Right atrium auricular region (tissue), 2 donors: ENCODE measurements at places on chromosomes 1 and 21.

DNA sequence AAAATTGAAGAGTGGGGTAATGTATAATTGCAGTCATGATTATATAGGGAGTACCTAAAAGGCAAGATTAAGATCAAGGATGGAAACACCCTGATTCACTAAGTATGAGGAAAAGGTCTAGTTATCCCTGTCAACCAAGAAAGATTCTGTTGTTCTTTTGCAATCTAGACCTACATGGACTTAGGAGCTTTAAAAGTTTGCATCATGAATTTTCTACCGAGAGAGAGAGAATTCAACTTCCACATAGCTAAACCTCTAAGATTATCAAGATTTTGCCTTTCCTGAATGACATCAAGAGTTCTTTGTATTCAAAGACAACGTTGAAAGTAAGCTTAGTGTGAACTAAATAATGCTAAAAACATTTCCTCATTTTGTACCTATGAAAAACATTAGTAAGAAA lies 78.8 kb upstream of the RBM34 start:
- no peak for DNase-seq

GRCh38 chr1:156656806-156657740 lies 15.2 kb downstream of the BCAN start:
- DNase-seq, result peak; percentile 85

DNA sequence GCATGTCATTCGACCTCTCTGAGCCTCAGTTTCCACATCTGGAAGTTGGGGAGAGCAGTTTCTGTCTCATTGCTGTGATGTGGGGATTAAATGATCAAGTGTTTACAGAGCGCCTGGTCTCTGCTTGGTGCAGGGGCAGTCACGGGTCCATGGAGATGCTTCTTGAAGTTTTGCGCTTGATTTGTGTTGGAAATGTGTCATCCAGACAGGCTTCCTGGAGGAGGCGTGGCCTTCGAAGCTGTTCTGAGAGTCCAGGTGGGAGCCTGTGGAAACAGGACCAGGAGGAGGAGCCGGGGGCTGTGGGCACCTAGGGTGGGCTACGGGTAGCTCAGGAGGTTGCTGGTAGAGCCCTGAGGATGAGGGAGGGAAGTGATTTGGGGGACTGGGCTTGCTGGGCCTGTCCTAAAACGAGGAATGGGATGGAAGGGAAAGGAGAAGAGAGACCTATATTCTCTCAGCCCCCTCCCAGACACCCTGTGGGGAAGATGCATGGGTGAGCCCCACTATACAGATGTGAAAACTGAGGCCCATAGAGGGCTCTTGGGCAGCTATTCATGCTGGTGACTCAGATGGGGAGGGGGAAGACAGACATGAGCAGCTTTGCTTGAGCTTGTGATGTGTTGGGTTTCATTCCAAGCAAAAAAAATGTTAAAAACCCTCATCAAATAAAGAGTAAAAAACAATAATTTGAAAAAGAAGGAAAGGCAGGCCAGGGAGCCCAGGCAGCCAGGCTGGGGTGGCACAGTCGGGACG lies 107.2 kb upstream of the WNT4 start:
- no peak for DNase-seq

DNA sequence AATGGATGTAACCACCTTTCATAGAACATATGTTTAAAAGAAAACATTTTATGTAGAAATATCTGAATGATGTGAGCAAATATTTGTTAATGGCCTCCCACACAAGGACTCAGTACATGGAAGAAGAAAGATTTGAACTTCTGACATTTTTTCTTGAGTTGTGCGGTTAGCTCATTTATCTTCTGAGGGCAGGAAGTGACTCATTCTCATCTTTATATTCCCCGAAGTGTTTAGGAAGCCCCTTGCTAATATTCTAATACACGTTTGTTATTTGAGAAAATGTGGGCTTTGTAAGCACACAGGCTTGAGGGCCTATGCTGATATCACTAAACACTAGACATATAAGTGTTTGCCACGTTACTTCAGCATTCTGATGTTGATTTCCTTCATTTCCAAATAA lies 392.5 kb upstream of the PTBP2 start:
- no peak for DNase-seq

DNA sequence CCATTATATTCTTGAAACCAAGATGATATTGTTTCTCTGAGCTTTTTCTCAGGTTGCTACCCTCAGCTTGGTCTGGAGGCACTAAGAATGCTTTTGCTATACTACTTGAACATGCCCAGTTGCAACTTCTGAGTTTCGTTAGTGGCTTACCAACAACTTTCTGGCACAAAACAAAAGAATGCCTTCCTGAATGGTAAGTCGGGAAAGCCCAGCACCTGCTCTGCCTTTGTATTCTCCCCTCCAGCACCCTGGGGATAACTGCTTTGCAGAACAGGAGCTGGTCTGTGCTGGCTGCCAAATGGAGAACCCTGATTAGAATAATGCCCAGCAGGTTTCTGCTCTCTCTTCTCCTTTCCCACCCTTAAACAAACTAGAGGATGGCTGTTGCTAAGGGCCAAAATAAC lies 149.3 kb downstream of the TGFB2 start:
- no peak for DNase-seq
